BE2C (cell line): ENCODE measurements at places on chromosomes 11 and 22.

DNA sequence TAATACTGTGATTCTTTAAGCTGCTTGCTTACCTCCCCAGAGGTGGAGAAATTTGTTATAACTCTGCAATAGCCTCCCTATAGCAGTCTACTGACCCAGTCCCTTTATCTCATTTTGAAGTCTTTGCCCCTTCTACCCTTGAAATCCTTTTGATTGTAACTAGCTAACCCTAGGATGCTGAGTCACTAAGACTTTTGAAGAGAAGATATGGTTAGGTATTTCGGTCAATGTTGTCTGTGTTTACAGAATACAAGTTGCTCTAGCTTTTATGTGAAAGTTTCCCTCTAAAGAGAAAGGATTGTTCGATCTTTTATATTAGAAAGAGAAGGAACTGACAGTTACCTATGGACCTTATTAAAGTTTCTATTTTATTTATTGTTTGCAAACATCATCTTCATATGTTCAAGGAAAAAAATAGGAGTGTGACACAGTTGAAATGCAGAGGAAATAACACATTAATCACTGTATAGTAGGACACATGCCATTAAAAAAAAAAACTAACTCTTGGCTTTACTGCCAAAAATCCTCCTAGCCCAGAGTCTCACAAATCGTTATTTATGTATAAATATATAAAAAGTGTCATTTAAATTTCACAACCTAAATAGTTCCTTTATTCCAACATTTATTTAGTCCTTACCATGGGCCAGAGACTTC lies 3.1 kb downstream of the HYLS1 start:
- no peak for DNase-seq

- no peak for DNase-seq
Observed at GRCh38 chr11:27120211-27120610, 79.6 kb downstream of the BBOX1 start.

DNA sequence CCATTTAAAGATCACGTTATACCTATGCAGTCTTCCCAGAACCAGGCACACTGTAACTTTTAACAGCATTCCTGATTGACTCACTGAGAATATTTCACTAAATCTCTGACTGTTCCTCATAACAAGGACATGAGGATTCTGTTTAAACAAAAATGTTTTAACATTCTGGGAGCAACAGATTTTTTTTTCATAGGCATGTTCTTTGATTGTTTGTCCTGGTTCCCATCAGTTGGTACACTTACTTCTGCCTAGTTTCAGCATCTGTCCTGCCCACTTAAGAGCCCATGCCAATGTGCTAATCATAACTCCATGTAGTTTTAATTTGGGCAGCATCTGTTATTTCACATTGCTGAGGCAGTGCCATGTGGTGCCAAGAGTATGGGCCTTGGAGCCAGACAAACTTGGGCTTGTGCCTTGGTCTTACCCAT lies 138.5 kb upstream of the CTSC start:
- no peak for DNase-seq

DNA sequence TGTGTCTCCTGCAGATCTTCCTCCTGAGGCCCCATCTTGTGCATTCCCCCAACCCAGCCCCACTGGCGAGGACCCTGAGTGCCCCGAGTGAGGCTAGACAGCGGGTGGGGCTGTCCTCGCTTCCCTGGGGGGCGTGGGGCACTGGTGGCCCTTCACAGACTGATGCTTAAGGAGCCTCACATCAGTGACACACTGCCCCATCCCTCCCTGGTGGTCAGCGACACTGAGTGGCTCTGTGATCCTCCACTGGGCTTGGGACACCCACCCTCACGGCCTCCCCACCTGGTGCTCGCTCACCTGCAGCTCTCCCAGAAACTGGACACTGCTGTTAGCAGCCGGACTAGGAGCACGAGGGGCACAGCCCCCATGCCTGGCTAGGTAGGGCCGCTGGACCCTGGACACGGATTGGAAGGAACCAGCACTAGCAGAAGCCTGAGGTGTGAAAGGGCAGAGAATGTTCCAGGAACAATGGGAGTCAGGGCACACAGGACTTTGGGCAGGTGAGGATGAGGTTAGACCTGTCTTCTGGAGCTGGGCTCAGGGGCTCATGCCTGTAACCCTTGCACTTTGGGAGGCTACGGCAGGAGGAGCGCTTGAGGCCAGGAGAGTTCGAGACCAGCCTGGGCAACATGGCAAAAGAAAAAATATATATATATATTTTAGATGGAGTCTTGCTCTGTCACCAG lies 23.2 kb upstream of the TXNRD2 start:
- no peak for DNase-seq

DNA sequence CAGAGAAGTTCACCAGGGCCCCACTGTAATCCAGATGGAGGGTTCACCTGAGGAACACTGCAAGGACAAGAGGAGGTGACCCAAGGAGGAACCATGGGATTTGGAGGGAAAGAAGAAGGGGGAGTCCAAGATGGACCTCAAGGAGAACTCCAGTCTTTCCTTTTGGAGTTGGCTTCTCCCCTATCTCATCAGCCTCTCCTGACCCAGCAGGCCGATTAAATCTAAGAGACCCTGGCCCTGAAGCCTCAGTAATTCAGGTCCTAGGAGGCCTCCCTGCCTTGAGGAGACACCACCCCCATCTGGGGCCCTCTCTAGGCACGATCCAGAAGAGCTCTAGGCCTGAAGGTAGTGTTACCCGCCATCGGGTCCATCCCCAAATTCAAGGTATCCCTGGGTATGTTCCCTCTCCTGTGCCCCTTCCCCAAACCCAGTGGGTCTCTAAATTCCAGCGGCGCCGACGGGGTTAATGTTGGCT lies 15.1 kb upstream of the DGKZ start:
- no peak for DNase-seq

- no peak for DNase-seq
Observed at GRCh38 chr11:34158661-34159060, 53.2 kb downstream of the NAT10 start.

DNA sequence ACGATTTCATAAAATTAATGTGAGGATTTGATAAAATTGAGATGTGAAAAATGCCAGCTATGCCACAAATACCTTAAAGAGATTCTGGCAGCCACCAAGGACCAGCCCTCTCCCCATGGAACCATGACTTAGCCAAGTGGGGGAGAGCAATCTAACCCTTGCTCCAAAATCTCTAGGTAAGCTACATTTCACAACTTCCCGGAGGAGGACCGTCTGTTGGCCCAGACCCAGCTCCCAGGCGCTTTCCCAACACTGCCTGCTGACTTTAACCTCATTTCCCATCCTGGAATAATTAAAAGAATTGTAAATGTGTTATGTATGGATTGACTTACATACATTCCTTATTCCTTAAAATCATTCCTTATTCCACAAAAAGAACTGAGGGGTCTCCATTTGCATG lies 47.5 kb upstream of the TENM4 start:
- DNase-seq = no peak

GRCh38 chr11:23391031-23391430 lies 530.8 kb upstream of the CCDC179 start:
- no peak for DNase-seq

GRCh38 chr11:107827041-107827440 lies 31.5 kb downstream of the SLC35F2 start:
- DNase-seq = no peak

DNA sequence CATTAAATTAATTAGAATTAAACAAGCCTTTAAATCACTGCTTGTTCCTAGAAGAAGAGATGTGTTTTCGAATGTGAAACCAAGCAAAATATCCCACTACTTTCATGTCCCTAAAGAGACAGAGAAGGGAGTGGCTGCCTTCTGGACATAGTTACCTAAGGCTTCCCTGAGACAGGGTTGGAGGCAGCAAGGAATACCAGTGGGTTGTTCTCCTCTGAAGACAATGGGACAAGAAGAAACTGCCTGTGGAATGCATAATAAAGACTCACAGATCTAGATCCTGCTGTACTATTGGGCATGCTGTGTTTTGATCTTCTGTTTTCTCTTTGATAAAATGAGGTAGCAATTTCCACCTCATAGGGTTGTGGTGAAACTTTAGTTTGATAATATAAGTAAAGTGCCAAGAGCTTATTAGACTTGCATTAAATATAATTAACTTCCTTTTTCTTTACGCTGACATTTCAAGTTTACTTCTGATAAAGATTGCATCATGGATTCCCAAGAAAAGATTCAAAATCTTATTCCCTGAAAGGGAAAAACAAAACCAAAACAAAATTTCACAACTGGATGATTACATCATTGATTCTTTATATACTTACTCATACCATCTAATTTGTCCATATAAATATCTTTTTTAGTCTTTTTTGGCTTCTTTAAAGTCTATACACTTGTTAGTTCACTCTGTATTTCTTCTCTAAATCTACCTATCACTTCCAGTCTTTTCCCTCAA lies 621.3 kb downstream of the ETS1 start:
- DNase-seq = no peak

- no peak for DNase-seq
Observed at GRCh38 chr22:30875481-30876215, 92.9 kb downstream of the MORC2 start.

DNA sequence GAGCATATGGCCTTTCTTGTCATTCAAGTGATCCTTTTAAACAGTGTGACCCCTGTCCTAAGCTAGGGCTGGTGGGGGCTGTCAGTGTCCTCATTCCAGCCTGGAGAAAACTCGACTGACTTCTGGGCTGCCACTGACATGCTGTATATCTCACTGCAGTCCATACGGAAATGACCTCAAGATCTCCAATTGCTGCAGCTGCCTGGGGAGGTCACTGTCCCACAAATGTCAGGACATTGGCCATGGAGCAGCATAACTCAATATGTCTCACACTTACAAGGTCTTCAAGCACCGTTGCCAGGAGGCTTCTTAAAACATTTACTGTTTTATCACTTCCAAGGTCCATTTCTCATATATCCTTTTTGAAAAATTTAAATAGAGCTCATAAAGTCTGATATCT lies 27.8 kb upstream of the CSNK2A3 start:
- DNase-seq = no peak

DNA sequence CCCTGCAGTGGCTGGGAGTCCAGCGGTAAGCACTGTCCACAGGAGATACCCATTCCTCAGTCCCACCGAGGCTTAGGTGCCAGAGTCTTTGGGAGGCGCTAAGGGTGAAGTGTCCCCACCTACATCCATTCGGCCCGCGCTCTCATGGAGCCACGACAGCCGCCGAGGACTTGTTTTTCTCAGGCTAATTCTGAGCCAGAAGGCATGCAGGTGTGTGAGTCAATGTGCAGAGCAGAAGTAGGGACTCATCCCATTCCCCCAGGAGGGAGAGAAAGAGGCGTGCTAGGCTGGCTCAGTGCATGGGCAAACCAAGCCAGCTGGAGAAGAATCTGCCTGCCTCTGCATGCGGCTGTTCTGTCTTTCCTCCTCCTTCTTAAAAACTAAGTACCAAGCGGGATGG lies 46.6 kb downstream of the KCNC1 start:
- DNase-seq = no peak

GRCh38 chr11:116707161-116707629 lies 65.6 kb downstream of the BUD13 start:
- no peak for DNase-seq

- no peak for DNase-seq
Observed at GRCh38 chr11:95659088-95659487, 130.5 kb downstream of the FAM76B start.

DNA sequence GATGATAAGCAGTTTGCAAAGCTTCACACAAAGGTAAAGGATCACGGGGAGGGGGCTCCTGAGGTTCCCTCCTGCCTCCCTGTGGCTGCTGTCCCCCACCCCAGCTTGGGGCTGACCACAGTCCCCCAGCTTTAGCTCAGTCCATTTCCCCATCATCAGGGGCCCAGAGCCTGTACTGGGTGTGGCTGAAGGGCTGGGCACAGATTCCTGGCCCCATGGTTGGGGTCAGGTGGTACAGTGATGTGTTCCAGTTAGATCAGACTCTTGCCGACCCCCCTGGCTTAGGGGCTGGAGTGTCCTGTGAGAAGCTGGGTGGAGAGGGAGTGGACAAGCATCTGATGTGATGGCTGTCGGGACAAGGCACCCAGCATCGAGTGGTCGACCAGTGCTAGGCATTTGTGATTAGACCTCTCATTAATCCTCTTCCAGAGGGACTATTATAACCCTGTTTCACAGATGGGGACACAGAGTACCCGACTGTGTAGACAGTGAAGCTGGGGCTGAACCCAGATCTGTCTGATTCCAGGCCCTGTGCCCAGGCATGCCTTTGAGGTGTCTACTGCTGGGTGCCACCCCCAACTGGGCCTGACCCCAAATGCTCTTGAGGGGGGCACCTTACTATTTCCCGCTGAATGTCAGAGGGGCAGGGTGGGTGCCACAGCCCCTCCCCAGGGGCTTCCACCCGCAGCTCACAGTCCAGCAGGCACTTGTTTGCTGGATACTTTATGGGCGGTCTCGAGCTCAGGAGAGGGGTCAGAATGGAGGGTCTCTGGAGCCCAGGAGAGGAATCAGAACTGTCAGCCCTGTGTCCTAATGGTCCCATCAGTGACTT lies 4.3 kb downstream of the SHANK3 start:
- no peak for DNase-seq

DNA sequence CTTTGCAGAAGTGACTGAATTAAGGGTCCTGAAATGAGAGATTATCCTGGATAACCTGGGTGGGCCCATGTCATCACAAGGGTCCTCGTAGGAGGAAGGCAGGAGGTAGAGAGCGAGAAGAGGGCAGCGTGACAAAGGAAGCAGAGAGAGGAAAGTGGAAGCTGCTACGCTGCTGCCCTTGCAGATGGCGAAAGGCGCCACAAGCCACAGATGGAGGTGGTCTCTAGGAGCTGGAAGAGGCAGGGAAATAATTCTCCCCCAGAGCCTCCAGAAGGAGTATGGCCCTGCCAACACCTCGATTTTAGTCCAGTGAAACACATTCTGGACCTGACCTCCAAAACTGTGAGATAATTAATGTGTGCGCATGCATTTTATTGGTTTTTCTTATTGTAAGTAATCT lies 13.4 kb downstream of the TMEM184B start:
- no peak for DNase-seq

GRCh38 chr11:69645801-69646492 lies 5.0 kb downstream of the CCND1 start:
- DNase-seq = no peak

DNA sequence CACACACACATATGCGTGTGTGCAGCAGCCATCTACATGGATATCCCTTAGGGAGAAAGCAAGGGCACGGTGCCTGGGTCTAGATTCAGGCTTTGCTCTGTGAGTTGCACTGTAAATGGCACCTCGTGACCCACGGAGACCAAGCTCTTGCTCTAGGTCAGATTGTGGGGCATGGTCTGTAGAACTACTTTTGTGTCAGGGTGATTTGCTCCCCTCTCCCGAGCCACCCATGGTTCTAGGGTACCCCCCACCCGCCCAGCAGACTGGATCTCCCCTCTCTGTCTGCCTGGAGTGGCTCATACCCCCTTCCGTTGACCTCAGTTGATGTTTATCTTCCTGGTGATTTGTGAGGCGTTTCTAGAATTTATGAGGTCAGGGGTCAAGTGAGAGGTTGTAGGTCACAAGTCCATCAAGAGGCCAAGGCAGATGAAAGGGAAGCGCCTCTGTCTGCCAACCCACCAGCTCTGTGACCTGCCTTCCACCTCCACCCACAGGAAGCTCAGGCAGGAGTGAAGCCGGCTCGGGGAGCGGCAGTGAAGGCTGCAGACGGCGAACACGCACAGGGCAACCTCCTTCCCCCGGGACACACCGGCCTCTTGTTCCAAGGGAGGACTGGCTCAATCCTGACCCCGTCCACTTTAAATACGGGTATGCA lies 76.2 kb upstream of the TTLL12 start:
- peak; percentile 49 for DNase-seq

GRCh38 chr11:120308081-120308480 lies 17.0 kb upstream of the TLCD5 start:
- no peak for DNase-seq

- no peak for DNase-seq
Observed at GRCh38 chr22:36828815-36829214, 12.0 kb upstream of the PVALB start.

GRCh38 chr22:38724926-38725571 lies 19.3 kb downstream of the GTPBP1 start:
- peak; percentile 57 for DNase-seq
